ENCODE measurements at places on chromosomes 6 and 20.
A peak's percentile ranks its signal among the peaks of the same experiment; 100 is the strongest.

GRCh38 chr20:46640044-46640443 is 11.2 kb downstream of the SLC13A3 start:
- DNase-seq, result no peak

- DNase-seq, result no peak
Measured at GRCh38 chr20:55649254-55649653, 356.1 kb downstream of the CBLN4 start.

- no peak for DNase-seq
Measured at GRCh38 chr6:146364816-146365594, 178.6 kb upstream of the RAB32 start.

GRCh38 chr6:143232849-143233248 is 172.2 kb downstream of the AIG1 start:
- DNase-seq, result no peak

DNA sequence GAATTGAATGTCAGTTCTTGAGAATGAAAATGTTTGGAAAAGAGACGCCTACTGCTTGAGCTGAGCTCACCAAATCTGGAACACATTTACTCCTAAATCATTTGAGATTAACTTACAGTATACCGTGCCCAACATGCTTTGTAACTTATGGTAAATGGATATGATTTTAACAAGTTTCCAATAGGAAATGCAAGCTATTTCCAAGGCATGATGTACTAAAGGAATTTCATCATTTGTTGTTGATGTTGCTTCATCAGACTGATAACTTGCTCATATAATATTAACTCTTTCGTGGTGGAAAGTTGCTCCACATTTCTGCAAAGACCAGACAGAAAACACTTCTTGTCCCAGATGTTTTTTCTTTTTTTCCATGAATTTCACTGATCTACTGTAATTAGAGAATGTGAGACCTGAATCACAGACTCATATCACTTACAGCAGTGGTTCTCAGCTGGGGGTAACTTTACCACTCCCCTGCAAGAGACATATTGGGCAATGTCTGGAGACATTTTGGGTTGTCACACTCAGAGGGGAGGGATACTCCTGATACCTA is 116.6 kb upstream of the TRAF3IP2 start:
- no peak for DNase-seq

- DNase-seq, result no peak
Measured at GRCh38 chr6:63730311-63730710, 94.7 kb downstream of the PHF3 start.

DNA sequence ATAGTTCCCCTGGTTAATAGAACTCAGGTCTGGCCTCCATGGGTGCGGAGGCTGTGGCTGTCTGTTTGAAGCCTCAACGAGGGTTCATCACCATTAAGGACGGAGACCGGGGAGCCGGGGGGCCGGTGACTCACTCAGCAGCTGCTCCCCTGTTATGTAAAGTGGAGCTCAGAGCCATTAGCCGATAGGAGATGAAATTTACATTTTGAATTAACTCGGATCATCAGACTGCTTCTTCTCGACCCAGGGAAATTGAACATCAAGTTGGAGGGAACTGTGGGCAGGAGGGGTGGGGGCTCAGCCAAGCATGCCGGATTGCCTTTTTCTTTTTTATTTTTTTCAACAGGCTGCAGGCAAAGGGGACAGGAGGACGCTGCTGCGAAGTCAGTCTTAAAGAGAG is 12.3 kb downstream of the PCK1 start:
- no peak for DNase-seq

GRCh38 chr6:20169119-20169557 is 43.1 kb downstream of the MBOAT1 start:
- DNase-seq, result no peak

DNA sequence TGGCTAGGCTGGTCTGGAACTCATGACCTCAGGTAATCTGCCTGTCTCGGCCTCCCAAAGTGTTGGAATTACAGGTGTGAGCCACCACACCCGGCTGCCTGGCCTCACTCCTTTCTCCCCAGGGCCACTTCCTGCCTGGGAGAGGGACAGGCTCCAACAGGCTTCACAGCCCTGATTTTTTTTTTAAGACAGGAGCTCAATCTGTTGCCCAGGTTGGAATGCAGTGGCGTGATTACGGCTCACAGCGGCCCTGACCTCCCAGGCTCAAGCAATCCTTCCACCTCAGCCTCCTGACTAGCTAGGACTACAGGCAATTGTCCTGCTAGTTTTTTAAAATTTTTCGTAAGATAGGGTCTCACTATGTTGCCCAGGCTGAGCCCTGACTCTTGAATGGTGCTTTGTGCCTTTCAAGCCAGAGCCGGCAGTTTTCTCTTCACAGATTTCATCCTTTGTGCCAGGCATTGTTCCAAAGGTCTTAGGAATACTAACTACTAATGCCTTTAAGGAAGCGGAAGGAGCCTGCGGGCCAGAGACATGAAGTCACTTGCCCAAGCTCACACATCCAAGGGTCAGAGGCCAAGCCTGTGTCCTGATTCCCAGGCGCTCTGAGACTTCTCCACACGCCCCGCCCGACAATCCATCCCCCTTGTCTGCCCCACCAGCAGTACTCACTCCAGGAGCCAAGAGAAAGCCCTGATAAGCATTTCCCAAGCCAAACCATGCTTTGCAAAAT is 19.2 kb downstream of the CAPN11 start:
- DNase-seq, result peak; percentile 78

Measured in left ventricle myocardium inferior (tissue), 1 donor.